ENCODE measurements at places on chromosomes 7 and 10.
A peak's percentile ranks its signal among the peaks of the same experiment; 100 is the strongest.

GRCh38 chr10:79422178-79422892, 23.1 kb downstream of the ZCCHC24 start:
- no peak for DNase-seq

DNA sequence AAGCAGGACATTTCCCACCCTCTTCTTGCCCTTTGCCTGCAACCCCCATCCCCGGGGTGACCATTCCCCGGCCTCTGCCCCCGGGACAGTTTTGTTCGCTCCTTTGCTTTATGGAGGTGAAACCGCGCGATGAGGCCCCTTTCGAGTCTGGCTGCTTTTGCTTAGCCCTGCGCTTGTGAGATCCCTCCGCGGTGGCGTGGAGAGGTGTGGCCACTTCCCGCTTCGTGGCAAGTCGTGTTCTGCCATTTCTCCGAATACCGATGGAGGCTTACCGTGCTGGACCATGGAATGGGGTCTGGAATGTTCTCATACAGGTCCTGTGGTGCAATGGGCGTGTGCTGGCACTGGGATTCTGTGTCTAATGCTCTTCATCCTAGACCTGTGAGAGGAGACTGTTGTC, 106.7 kb downstream of the LHPP start:
- DNase-seq: no peak

DNA sequence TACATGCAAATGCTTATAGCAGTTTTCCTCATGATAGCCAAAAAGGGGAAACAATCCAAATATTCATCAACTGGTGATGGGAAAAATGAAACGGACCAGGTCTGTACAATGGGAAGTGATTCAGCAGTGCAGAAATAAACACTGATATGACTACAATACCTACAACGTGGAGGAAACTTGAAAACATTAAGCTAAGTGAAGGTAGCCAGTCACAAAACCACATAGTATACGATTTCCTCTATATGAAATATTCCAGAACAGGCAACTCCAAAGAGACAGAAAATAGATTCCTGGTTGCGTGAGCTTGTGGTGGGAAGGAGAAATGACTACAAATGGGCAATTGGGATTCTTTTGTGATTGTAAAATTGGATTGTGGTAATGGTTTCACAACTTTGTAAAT, 263.1 kb upstream of the PITRM1 start:
- no peak for DNase-seq

GRCh38 chr10:119270762-119271366, 63.5 kb downstream of the GRK5 start:
- peak; percentile 81 for DNase-seq

GRCh38 chr10:125407000-125407502, 246.7 kb upstream of the CTBP2 start:
- DNase-seq: no peak

DNA sequence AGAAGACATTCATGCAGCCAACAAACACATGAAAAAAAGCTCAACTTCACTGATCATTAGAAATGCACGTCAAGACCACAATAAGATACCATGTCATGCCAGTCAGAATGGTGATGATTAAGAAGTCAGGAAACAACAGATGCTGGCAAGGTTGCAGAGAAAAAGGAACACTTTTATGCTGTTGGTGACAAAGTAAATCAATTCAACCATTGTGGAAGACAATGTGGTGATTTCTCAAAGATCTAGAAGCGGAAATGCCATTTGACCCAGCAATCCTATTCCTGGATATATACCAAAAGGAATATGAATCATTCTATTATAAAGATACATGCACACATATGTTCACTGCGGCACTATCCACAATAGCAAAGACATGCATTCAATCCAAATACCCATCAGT, 77.6 kb downstream of the C10orf90 start:
- no peak for DNase-seq

- no peak for DNase-seq
Measured at GRCh38 chr10:102426803-102427287, 5.5 kb downstream of the CUEDC2 start.

GRCh38 chr10:132564249-132564605, 26.6 kb downstream of the INPP5A start:
- DNase-seq: no peak

- peak; percentile 74 for DNase-seq
Measured at GRCh38 chr7:56105508-56105907, 768 bp downstream of the CHCHD2 start.

- DNase-seq: no peak
Measured at GRCh38 chr7:158564663-158565035, 23.0 kb downstream of the PTPRN2 start.

GRCh38 chr7:106312099-106312871, 27.5 kb upstream of the NAMPT start:
- DNase-seq: no peak

DNA sequence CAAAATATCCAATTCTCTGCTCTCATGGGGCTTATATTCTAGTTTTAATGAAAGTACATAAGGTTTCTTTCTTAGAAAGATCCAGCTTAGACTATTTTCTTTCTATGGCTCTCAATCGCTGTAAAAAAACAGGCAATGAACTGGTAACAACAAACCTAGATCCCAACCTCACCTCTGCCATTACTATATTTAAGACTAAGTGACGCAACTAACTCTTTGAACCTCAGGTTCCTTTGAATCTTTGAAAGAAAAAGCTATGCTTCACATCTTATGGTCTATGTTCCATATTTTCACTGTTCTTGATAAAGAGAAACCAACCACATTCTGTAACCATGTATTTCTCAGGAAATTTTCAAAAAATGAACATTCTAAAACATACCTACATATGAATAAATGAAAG, 88.5 kb downstream of the ELAPOR2 start:
- no peak for DNase-seq

DNA sequence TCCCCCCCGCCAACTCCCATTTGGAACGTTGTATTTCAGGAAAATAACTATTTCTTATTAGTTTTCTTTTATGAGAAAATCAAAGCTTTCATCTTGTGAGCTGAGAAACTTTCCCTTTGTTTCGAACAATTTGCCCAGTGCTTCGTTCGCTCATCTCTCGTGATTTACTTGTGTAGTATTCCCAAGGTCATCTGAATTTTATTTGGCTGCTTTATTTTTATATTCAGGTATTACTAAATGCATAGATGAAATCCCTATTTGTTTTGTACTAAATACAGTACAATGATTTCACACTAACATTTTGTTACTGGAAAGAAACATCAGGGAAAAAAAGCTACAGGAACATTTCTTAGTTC, 12.0 kb upstream of the EBLN1 start:
- DNase-seq: no peak

- no peak for DNase-seq
Measured at GRCh38 chr10:23399701-23400144, 39.2 kb upstream of the OTUD1 start.

DNA sequence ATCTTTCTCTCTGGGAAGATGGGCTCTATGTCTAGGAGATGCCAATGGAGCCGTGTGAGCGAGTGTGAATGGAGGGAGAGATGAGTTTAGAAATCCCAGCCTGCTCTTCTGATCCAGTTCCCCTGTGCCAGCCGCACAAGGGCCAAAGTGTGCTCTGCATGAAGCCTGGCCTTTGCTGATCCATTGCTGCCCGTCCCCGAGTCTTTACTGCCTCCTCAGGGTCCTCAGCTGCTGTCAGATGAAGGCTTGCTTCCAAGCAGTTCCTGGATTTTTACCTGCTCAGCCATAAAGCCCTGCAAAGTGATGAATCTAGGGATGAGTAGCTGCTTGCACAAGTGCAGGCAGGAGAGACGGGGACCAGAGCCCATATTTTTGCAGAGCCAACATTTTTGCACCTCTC, 115.9 kb downstream of the ZMIZ1 start:
- DNase-seq: no peak

DNA sequence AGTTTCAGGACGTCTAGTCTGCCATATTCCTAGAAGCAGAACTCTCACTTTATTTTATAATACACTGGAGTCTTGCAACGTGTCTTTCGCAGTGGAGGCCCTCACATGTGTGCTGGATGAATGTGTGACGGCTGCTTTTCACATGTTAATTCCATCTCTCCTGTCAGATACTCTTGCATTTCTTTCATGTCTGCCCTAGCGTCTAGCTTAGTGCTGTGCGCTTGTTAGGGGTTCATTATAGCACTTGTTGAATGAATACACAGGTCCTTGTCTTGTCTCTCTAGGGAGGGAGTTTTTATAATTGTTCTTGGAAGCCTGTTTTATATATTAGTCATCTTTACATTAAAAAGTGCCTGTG, 94.4 kb downstream of the MAP3K8 start:
- DNase-seq: no peak

- no peak for DNase-seq
Measured at GRCh38 chr10:31536302-31536701, 217.3 kb downstream of the ZEB1 start.

- DNase-seq: no peak
Measured at GRCh38 chr10:58209669-58210068, 58.0 kb downstream of the IPMK start.

DNA sequence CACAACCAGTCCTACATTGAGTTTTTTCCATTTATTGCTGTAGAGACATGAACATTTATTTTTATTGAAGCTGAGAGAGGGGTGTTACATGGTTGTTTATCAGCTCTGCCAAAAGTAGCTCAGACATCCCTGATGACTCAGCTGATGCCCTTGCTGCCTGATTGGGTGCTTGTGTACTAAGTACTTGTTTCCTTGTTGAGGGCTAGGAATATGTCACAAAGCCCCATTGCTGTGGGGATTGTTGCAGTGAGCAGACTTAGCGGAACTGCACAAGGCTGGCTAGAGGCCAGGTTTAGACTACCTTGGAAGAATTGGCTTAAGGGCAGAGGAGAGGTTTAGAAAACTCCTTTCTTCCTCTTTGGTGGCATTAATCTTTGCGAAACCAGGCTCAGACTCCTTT, 110.6 kb downstream of the AUTS2 start:
- no peak for DNase-seq

GRCh38 chr7:823649-824048, 8.6 kb upstream of the SUN1 start:
- DNase-seq: no peak

DNA sequence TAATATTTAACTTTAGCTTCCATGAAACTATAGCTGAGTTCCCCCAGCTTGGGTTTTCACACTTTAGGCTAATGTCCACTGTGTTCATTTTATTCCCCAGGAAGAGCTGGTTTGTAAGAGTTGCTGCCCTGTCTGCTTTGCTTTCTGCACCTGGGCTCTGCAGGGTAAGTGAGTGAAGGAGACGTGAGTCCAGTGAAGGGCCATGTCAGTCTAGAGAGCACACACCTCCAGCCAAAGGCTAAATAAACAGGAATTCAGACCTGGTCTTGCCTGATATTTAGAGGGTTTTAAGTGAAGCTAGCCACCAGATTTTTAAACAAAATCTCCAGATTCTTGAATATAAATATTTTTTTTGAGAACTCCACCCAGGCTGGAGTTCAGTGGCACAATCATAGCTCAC, 24.5 kb upstream of the FZD1 start:
- DNase-seq: no peak

DNA sequence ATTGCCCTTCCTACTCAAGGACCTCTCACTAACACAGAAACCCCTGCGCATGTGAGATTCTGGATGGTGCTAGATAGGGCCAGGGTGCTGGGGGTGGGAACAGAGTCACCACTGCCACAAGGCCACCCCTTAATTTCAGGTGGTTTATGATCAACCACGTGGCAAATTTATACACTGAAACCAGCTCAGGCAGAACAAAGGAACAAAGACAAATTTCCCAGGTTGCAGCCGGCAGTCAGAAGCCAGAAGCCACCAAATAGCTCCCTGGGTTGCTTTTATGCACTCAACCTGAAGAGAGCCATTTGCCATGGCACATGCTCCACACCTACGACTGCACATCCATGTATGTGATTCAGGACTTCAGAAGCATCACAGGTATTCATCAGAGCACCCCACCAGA, 2.5 kb downstream of the VOPP1 start:
- peak; percentile 68 for DNase-seq

DNA sequence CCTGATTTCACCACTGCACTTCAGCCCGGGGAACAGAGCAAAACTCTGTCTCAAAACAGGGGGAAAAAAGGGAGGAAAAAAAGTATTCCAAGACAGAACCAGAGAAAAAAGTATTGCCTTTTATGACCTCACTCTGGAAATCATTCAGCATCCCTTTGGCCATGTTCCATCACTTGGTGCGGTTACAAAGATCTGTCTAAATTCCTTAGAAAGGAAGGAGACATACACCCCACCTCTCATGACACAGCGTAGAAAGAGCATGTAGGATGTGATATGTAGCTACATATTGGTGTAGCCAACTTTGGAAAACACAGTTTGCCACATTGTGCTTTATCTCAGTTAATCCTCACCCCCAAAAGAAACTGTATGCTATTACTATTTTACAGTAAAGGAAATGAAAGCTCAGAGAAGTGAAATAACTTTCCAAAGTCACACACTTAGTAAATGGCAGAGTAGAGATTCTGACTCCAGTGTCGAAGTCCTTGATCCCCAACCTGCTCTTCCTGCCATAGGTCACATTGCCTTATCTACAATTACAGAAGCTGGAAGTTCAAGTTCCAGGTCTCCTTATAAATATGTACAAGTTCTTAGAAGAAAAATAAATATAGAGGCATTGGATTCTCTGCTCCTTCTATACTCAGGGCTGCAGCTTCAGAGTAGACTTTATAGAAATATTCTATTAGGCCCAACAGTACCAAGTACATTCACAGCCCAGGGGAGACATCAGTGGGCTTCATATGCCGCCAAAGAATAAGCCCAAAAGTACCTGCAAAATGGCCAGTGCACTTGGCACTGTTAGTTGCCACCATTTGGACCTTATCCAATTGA, 91.6 kb upstream of the KMT2E start:
- no peak for DNase-seq

- DNase-seq: peak; percentile 39
Measured at GRCh38 chr7:35646289-35647023, 48.5 kb downstream of the HERPUD2 start.

DNA sequence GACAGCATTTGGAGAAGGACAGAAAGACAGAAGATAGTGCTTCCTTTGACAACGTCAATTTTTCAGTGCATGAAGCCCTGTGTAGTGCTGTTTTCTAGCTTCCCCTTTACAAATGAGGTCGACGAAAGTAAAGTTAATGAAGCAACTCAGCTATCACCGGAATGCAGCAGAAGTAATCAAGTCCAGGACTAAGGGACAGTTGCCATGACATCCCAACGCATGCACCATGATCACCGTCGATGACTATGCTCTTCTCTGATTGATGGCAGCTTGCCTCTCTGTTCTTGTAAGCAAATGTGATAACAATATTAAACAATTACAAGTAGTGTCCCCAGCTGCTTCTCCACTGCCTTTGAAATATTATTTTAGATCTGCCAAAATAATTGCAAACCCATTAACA, 205.8 kb downstream of the FRMD4A start:
- no peak for DNase-seq

- DNase-seq: no peak
Measured at GRCh38 chr7:18016547-18017444, 10.8 kb downstream of the PRPS1L1 start.

- no peak for DNase-seq
Measured at GRCh38 chr10:80133206-80133605, 676 bp downstream of the PLAC9 start.
